ENCODE measurements at places on chromosomes 13 and 19.
A peak's percentile ranks its signal among the peaks of the same experiment; 100 is the strongest.

- DNase-seq: no peak
Measured at GRCh38 chr13:45185286-45185685, 15.6 kb downstream of the KCTD4 start.

DNA sequence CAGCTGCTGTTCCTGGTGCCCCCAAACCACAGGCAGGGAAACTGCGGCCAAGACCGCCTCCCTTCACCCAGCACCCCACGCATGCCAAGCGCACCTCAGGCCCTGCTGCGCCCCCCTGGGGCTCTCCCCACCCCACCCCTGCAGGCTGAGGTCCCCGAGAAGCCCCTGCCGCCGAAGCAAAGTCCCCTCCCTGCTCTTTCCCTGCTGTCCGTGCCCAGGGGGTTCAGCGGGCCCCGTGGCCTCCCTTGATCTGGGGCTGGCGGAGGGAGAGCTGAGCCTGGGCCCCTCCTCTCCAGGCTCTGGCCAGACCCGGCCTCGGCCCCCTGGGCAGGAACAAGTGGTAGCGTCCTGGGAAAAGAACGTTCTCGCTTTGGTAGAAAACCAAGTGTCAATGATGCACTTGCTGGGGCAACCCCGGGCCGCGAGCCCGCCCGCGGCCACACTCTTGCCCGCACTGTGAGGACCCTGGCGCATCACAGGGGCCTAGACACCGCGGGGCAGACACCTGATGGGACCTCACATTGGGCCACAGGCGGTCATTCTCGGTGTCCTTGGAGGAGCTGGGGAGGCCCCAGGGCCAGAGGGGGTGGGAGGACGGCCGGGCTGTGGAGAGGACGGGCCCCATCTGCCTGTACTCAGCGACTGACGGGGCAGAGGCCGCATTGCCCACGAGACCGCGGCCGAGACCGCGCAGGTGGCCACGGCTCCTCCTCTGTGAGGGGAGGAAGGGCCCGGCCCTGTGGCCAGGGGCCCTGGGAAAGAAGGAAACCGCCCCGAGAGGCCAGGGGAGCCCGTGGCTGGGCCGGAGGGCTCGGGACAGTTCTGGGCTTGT is 29.0 kb downstream of the GPX4 start:
- DNase-seq: peak; percentile 28

GRCh38 chr13:45206340-45206739 is 5.5 kb upstream of the KCTD4 start:
- DNase-seq: no peak

DNA sequence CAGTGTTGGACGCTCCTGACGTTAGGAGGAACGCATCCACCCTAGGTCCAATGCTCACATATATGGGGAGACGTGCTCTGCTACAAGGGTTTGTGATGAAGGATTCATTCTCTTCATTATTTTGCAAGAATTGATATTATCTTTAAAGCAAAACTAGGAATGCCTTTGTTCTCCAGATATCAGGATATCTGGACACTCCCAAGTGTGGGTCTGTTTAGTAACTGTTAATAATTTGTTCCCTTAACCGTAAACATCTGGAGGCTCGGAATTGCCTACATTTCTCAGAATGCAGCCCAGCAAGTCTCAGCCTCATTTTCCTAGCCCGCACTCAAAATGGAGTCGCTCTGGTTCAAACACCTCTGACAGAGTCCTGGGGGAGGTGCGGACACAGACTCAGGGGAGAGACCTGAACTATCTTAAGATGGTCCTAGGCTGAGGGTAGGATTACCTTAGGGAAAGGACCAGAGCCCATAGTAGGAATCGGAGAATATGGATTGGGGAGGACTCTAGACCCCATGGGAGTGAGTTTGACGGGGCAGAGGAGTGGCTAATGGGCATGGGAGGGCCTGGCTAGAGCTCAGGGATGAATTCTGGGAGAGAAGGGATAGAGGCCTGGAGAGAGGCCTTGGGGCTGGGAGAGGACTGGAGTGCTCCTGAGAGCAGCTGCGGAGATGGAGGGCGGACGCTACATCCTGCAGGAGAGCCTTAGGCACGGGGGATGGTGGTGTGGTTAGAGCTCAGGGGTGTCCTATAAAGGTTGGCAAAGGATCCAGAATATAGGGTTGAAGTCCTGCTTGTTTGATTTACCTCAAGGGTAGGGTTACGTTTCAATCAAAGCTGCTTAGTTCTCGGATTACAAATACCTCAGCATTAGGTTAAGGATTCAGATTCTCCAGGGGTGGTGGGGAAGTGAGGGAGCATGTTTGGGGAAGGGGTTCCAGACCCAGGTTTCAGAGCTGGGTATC is 43.2 kb downstream of the ZNF331 start:
- DNase-seq: no peak

DNA sequence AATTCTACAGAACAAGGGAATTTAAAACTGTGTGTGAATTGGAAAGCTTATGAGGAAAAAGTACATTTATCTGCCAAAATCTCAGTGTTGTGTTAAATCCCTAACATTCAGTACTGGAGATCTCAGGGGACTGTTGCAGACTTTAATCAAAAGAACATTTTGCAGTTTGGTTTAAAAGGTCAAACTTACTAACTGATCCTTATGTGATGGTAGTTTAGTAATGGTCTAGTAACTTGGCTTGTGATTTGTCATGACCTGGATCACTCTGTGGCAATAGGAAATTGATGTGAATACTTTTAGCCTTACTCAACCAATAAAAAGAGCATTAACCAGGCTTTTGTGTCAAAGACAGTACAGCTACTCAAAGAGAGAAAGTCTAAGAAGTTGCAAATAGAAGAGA is 862.1 kb upstream of the MIR17HG start:
- DNase-seq: no peak

DNA sequence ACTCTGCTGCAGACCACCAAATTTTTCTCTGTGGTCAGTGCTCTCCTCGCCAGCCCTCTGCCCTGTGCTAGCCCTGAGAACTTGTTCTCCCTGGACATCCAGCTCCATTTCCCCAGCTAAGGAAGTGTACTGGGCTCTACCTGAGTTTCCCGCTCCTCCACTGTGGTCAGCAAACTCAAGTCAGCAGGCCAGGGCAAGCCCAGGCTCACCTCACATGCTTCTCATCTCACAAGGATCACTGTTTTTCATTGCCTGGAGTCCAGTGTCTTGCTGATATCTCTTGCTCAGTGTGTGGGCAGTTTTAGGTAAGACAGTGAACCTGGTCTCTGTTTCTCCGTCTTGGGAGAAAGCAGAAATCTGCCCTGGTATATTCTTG is 201.4 kb downstream of the FOXO1 start:
- DNase-seq: no peak

- no peak for DNase-seq
Measured at GRCh38 chr19:4516939-4517300, 1.4 kb downstream of the PLIN4 start.

- DNase-seq: no peak
Measured at GRCh38 chr13:51237887-51238286, 15.7 kb downstream of the FAM124A start.

DNA sequence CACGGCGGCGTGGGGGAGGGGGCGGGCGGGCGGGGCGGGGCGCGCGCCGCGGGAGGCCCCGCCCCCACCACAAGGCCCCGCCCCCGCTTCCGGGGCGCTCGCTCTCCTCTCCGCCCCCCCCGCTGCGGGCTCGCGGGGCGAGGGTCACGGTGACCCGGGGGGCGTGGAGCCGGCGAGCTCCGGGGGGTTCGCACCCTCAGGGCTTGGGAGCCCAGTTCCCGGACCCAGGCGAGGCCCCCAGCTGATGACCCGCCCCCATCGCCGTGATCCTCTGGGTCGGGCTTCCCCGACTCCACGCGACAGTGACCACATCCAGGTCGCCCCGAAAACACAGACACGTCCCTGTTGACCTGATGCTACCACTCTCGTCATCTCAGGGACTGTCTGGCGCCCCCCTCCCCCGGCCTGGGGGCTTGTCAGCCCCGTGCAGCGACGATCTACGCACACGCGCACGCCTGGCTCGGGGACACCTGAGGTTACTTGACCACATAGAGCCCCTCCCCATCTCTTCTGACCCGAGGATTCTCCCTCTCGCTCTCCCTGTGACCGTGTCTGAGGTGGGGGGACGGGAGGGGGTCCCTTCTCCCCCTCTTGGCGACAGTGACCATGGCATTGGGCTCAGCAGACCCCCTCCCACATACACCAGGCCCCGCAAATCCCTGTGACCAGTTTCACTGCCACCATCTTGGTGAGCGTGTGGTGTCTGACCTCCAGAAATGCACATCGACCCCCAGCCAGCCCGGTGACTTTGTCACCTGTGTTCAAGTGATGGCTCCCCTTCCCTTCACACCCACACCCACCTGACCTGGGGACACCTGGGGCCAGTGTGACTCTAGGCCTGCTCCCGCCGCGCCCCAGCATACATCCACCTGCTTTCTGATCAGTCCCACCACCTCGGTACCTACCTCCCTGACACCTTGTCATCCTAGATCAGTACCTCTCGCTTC is 670 bp downstream of the MAP2K7 start:
- peak; percentile 73 for DNase-seq

DNA sequence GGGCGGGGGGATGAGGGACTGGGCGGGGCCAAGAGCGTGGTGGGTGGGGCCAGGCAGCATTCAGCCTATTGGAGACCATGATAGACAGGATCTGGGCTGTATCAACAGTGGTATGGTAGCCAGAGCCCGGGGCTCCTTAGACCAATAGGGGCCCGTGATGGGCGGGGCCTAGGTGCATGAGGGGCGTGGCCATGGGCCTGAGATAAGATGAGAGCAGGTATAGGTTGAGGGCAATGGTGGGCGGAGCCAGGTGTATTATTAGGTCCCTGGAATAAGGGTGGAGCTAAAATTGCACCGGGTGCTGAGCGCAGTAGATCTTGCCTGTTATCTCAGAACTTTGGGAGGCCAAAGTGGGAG is 5.3 kb downstream of the ABCA7 start:
- DNase-seq: peak; percentile 54

- no peak for DNase-seq
Measured at GRCh38 chr13:83878691-83879430, 3.4 kb downstream of the SLITRK1 start.

DNA sequence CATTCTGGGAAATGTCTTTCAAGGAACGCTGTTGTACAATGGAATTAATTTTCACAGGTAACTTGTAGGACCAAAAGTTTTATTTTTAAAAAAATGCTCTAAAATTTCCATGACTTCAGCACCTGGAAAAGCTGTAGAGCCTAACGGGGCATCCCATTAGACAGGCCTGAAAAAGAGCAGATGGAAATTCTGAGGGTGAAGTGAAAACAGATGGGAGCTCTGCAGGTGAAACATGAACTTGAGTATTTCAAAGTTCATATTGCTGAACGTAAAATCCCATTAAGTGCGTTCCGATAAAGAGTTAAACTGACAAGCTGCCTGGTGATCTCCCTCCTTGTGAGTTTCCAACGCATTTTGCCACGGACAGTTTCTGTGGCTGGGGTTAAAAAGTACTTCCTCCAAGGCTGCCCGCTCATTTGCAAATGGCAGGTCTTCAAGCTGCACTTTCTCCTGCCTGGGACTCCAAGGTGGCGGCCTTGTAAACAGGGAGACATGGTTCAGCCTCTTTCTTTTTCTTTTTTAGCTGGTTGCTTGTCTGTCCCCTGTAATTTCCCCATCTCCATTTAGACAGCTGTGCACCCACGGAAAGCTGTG is 450.4 kb downstream of the FGF9 start:
- no peak for DNase-seq

DNA sequence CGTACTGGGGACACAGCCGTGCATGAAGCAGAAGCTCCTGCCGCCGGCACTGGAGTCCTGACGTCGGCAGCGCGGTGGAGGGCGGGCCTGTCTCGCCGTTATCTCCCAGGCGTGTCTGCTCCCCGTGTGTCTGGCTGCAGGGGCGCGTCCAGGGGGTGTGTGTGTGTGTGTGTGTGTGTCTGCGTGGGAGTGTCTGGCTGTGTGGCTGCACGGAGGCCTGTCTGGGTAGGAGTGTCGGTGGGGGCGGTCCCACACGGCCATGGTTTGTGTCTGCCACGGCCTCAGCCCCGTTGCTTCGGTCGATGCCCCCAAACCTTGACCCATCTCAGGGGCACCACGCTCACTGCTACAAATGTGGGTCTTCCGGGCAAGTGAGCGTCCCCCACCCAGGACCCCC is 18.3 kb downstream of the ARID3A start:
- no peak for DNase-seq

DNA sequence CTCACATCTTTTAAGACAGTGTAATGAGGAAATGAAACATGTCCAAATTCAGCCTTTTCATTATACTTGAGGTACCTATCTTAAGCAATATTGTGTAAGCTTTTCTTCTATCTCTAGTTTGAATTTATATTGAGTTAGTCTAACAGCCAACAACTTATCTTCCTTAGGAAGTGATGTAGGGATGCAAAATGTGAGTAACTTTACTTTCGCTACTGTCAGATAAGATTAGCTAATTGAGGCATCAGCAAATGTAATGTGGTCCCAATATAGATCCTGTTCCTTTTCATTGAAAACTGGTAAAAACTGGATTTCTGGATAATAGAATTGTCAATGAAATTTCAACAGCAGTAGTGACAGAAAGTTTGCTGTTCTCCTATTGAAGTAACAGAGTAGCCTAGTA is 902.2 kb downstream of the GPC5 start:
- DNase-seq: no peak

DNA sequence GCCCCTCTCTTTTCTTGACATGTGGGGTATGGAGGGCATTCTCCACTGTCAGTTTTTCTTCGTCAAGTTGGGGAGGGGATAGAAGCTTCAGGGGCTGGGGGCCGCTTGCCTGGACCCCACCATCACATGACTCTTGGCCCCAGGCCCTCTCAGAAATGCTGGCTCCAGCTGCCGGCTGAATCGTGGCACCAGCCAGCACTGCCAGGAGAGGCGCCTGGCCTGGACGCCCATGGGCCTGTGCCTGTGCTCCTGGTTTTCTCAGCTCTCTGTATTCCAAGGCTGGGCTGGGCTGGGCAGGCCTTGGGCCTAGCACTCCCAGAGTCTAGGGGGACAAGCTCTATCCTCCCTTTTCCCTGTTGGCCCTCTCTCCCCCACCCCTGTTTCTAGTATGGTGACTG is 38.6 kb downstream of the LYL1 start:
- DNase-seq: no peak

- no peak for DNase-seq
Measured at GRCh38 chr13:41162151-41162550, 29.5 kb upstream of the KBTBD6 start.

Measured in T-helper 9 cell (primary cell).